Sigmoid colon (tissue), 7 donors: ENCODE measurements at places on chromosomes 3 and 15. TPM values are rescaled to one million over a fixed set of nuclear protein-coding genes. Genes with fewer than 3 reads are reported as not detected.
A peak's percentile ranks its signal among the peaks of the same experiment; 100 is the strongest.

GRCh38 chr3:129031476-129032215, 28.9 kb upstream of the GP9 start:
- DNase-seq, result no peak

- no peak for DNase-seq
Observed at GRCh38 chr3:191987831-191988350, 526.9 kb downstream of the PYDC2 start.

The KAT2B gene
- 40.2 TPM for total RNA-seq

DNA sequence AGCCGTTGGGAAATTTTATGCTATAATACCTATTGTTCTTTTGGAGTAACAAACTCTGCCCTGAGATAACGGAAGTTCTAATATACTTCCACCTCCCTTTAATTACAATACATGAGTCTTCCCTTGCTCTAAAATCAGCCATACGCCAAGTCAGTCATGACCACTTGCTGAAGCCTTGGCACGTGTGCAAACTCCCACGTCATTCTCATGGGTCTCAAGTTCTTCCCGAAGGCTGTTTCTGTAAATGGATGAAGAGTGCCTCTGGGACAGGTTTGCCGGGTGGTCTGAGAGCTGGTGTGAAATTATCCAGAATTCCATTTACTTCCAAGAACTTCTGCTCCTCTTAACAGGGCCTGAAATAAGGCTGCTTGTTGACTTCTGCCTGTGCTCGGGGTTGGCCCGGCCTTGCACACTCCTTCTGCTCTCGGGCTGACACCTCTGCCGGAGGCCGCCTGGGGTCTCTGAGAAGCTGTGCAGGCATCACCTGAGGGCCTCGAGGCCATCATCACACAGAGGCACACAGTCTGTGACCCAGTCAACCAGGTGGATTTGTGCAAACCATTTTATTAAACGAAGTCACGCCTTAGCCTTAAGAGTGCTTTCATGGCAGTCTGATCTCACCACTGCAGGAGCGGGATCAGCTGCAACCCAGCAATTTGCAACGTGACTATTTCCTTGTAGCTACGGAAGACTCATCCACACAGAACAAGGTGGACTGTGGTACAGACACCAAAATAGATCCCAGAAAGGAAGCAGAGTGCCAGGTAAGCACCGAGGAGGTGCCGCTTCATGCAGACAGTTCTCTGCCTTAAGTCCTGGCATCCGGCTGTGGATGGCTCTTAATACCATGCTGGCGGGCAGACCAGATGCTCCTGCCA, 120.1 kb downstream of the ADAMTS17 start:
- no peak for DNase-seq

GRCh38 chr3:197794115-197794514, 3.1 kb downstream of the LRCH3 start:
- no peak for DNase-seq

DNA sequence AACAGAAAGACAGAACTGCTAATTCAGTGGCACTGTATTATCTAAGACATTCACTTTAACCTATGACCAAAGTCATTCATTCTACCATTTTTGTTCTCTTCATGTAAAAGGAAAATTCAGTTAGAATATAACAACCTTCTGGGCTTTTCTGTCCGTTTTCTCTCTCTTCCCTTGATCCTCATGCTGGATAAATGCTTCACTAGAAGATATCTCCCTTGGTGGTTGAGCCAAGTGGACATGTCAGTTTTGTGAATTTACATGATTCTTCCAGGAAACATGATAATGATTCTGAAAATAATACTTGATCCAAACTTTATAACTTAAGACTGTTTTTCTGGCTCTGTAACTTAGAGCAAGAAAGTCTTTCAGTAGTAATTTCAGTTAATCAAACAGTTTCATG, 1012.2 kb downstream of the SQOR start:
- no peak for DNase-seq

DNA sequence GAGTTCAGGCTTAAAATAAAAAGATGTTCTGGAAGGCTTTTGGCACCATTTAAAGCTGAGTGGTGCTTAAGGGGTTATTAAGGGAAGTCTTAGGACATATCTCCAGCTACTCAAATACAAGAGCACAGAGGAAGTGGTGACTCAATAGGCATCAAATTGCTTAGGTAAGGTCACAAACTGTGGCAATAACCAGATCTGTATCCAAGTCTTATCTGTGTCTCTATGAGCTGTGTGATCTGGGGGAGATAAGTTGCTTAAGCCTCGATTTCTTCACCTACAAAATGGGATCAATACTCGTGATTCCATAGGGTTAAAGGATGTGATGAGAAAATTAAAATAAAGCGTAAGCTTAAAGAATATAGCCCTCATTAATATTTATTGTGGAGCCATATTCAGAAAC, 7.6 kb downstream of the HDC start:
- DNase-seq, result no peak

DNA sequence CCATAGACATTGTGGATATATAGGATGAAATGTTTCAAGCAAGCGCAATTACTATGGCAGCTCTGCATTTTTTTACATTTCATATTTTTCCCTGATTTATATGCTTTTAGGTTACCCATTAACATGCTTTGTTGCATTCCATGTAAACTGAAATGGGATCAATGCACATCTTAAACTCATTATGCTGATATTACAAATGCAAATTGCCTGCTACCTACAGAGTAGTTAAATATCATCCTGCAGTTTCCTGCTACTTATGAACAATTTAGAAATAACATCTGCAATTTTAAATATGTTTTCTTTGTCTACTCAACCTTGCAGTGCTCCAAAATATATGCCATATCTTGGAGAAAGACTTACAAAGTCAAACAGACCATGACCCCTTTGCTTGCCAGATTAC, 526.9 kb upstream of the NECTIN3 start:
- DNase-seq, result no peak

DNA sequence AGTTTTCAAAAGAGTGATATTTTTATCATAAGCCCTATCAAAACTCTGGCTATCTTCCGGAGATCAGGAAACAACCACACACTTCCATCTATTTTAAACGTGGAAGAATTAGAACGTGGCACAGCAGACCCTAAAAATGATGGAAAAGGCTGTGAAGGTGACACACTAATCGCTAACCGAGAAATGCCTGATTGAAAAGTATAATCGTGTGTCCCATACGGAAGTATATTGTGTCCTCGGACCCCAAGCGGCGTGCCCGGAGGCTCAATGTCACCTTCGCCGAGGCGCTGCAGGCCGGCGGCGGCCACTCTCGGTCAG, 642 bp downstream of the COX5A start:
- DNase-seq, result no peak

DNA sequence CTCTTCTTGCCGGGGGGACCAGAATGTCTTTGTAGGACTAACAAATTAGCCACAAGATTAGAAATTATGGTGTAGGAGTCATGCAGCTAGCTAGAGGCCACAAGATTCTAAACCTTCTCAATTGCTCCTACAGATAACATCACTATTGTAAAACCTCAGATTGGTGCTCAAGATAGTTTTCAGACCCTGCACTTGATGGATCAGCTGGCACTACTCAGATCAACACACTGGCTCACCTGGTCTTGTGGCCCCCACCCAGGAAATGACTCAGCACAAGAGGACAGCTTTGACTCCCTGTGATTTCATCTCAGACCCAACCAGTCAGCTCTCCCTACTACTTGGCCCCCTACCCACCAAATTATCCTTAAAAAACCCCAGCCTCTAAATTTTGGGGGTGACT, 124.1 kb upstream of the RASGRP1 start:
- no peak for DNase-seq

GRCh38 chr15:45549541-45550220, 27.1 kb upstream of the SLC30A4 start:
- no peak for DNase-seq

The GRIP2 gene
- total RNA-seq, result 0.68 TPM

GRCh38 chr3:111738238-111738637, 120.8 kb upstream of the PHLDB2 start:
- DNase-seq, result no peak

DNA sequence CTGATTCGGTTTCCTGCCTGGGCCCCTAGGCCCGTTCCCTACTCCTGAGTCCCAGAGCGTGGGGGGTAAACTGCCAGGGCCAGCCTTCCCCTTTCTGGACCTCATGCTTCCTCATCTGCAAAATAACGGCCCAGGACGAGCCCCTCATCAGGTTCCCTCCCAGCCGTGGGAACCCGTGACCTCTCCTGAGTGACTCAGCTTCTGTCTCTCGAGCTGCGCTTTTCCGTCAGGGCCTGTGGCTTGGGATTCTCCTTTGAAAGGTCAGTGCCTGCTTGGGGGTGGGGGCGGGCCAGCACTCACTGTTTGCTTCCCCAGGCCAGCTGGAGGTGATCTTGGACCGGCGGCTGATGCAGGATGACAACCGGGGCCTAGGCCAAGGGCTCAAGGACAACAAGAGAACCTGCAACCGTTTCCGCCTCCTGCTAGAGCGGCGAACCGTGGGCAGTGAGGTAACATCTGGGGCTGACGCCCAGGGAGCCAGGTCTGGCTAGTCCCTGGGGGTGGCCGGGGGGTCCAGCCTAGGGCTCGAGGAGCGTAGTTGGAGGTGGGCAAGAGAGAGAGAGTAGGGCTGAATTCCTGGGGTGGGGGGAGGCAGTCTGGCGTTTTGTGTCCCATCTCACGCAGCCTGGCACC, 12.8 kb downstream of the MAN2A2 start:
- DNase-seq, result peak; percentile 85

The DISP2 gene
- 1.1 TPM for total RNA-seq

DNA sequence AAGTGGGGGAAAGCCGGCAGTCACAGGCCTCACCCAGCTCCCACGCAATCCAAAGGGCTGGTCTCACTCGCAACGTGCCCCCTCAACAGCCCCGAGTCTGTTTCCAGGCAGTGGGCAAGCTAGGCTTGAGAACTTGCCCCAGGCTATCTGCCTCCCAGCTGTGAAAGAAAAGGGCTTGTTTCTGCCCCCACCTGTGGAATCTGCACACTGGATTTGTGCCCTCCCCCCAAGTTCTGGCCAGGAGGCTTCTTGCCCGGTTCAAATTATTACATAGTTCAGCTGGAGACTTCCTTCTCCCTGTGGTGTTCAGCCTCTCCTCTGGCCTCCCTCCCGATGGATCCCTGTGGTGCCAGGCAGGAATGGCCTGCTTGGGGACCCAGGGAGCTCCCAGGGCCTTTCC, 283.9 kb upstream of the LYSMD4 start:
- DNase-seq, result no peak

DNA sequence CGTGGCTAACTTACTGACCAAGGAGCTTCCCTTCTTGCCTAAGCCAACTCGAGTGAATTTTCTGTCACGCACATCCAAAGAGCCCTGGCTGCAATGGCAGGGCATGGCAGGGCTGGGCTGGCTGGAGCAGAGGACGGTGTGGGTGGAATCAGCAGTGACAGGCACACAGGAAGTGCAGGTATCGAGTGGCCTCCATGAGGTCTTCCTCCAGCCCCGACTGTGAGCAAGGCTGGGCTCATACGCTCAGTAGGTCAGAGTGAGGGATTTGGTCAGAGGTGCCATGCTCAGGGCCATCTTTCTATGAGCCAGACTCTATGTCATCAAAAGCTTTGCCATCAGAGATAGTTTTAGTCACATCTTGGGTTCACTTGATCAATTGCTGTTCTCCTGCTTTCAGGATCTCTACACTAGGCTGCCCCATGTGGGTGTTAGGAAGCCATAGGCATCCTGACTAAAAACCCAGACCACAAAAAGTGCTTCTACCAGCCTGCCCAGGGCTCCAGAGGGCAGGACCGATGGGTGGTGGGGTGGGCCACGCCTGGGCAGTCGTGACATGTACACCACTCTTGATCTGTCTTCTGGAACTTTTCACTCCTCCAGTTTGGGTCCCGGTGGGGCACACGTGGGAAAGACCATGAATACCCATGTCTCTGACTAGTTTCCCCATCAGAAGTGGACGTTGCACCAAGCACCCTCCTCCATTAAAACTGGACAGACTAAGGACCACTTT, 22.6 kb upstream of the COMMD4 start:
- peak; percentile 30 for DNase-seq

The CLCN2 gene
- total RNA-seq, result 3.3 TPM

The RTP1 gene
- total RNA-seq, result not detected

- no peak for DNase-seq
Observed at GRCh38 chr15:69104050-69104750, 56.2 kb upstream of the GLCE start.

- DNase-seq, result peak; percentile 66
Observed at GRCh38 chr3:197149-197827, 725 bp downstream of the CHL1 start.

The ARNT2 gene
- 4.3 TPM for total RNA-seq

GRCh38 chr15:69576035-69576526, 123.5 kb downstream of the RPLP1 start:
- no peak for DNase-seq

DNA sequence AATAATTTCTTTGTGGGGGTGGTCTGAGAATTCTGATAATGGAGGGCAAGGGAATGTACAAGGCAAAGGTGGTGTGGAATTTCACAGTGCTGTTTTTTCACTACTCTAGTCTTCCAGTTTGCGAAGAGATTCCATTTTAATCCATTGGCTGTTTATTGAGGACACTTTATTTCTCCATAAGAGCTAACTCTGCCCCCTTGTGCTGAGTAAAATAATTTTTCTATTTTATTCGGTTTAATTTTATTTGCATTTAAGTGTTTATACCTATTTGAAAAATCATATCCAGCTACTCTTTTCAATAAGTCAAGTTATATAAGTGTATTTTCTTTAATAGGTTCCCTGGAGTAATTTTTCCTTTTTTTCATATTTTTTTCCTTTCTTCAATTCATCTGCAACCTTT, 840.1 kb downstream of the TUSC7 start:
- no peak for DNase-seq

DNA sequence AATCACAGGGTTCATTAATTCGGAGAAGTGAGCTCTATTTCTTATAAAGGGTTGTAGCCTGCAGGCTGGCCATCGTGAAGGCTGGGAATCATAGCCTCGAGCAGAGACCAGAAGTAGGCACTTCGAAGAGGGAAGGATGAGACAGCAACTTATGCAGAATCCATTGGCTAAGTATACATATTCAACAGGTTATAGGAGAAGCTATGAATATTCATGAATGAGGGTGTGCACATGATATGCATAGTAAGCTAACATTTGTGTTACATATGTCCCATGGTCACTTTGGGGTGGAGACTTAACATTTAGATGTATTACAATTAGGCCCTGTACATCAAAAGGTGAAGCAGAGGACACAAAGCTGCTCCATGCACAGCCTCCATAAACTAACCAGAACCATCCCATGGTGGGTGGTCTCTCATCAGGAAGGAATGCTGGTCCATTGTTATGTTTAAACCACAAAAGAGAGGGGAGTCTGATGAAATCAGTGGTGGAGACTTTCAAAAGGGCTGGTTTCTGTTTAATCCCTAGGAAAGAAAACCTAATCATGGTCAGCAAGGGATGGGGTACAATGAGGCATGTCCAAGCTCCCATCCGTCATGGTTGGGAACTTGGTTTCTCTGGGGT, 80.8 kb upstream of the FHIT start:
- DNase-seq, result no peak
